ENCODE measurements at places on chromosomes 13 and 19.
A peak's percentile ranks its signal among the peaks of the same experiment; 100 is the strongest.

DNA sequence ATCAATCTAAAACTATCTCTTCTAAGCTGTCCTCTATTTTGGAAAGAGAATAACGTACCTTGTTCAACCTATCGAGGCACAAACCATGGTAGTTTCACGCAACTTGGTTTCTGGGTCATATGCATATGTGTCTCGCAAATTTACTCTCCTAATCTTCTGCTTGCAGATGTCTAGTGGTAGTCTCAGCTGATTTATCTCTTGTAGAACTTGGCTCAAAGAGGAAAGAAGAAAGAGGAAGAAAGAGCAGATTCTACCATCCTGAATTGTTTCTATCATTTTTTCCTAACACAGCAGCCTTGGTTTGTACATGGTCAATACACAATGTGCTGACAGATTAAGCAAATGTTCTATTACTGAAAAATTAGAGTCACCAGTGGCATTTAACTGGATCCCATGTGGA, 282.3 kb downstream of the SPRY2 start:
- no peak for DNase-seq

GRCh38 chr19:48945817-48946216, 8.9 kb upstream of the BAX start:
- DNase-seq, result no peak

DNA sequence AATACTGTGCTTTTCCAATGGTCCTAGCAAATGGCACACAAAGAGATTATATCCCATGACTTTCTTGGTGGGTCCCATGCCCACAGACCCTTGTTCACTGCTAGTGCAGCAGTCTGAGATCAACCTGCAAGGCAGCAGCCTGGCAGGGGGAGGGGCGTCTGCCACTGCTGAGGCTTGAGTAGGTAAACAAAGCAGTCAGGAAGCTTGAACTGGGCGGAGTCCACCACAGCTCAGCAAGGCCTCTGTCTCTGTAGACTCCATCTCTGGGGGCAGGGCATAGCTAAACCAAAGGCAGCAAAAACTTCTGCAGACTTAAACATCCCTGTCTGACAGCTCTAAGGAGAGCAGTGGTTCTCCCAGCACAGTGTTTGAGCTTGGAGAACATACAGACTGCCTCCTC, 82.9 kb downstream of the ZNF737 start:
- DNase-seq, result no peak

DNA sequence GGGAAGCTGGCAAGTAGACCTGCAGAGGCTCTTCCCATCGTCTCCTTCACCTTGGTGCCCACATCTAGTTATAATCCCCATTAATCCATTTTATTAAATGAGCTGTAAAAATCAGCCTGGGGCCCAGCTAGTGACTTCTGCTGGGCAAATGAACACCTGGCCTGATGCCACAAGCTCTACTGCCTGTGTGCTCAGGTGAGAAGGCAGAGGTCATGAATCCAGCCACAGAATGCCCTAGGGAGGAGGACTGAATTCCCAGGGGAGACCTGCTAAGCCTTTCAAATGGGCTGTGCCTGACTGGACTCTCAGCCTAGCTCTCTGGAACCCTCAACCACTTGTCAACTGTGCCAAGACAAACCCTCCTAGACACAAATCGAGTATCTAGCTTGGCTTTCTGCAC, 74.0 kb downstream of the PDS5B start:
- DNase-seq, result no peak

DNA sequence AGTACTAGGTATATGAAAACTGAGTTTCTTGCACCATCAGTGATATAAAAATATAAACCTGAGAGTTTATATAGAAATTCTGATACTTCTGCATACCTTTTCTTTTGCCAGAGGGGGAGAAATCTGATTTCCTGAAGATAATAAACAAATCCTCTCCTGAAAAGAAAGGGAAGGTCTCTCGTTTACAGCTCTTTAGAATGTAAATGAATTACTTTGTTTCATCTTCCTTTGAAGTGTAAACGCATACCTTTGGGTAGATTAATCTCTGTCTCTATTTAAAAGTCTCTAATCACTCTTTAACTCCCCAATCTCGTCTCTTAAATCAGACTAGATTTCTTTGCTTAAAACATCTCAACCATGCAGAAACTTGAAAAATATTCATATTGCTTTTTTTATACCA, 1092.9 kb downstream of the SLITRK5 start:
- DNase-seq, result no peak

DNA sequence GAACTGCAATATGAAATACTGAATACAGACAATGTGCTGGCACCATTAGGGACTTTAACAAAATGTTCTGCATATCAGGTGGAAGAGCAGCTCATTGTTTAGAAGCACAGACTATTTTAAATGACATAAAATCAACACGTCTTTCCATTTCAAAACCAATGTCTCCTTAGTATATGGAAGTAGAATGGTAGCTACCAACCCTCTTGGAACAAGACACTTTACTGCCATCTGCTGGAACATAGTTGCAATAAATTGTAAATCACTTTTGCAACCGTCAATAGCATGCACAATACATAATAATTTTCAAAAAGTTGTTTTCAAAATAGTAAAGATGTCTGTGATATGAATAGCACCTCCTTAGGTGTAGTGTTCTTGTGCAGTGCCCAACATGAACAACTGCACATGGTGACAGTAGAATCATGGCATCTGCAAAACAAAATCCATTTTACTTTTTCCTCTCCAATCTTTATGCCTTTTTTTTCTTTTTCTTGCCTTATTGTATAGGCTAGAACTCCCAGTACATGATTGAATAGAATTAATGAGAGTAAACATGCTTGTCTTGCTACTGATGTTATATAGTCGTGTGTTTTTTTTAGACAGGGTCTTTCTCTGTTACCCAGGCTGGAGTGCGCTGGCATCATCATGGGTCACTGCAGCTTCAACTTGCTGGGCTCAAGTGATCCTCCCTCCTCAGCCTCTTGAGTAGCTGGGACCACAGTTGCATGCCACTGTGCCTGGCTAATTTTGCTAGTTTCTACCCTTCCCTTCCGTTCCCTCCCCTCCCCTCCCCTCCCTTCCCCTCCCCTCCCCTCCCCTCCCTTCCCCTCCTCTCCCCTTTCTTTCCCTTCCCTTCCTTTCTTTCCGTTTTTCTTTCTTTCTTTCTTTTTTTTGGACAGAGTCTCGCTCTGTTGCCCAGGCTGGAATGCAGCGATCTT, 7.8 kb upstream of the LYPD5 start:
- peak; percentile 71 for DNase-seq

DNA sequence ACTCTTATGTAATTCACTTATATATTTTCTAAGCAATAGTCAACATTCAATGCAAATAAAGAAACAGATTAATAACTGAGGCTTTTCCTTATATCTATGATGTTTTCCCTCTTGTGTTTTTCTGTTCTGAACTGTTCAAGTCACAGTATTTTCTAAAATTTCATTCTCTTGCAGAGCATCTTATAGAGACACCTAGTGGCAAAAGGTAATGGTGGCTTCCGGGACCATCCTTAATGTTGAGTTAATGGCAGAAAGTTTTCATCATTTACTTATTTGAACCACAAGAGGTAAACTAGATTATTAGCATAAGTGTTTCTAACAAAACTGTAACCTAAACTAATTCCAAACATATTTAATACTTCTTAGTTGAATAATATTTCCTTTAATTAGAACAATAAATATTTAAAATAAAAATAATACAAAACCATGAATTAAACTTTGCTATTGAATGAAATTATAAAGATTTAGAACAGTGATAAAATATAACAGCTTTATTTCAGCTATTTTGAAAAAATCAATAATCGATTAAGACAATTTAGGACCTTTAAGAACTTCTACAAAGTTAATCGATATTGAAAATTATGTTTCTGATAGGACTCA, 1.7 kb upstream of the SLITRK5 start:
- peak; percentile 67 for DNase-seq

- no peak for DNase-seq
Measured at GRCh38 chr13:92590503-92590908, 636.1 kb upstream of the GPC6 start.

DNA sequence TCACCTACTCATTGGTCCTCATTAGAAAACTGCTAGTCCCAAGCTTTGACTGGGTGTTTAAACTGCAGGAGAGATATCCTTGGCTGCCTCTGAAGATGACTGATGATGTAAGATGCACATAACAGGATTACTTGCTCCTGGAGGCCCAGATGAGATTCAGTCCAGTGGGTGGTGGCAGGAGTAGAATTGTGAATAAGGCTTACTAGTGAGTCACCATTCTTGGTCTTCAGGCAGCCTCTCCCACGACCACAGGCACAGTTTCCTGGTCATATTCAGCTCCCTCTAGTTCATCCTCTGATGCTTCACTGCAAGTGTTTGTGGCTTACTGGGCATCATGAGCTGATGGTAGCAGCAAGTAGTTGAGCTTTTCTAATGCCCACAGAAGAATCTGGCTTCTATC, 12.1 kb downstream of the SERTM1 start:
- DNase-seq, result no peak

- no peak for DNase-seq
Measured at GRCh38 chr19:51078731-51079130, 4.0 kb downstream of the KLK14 start.

DNA sequence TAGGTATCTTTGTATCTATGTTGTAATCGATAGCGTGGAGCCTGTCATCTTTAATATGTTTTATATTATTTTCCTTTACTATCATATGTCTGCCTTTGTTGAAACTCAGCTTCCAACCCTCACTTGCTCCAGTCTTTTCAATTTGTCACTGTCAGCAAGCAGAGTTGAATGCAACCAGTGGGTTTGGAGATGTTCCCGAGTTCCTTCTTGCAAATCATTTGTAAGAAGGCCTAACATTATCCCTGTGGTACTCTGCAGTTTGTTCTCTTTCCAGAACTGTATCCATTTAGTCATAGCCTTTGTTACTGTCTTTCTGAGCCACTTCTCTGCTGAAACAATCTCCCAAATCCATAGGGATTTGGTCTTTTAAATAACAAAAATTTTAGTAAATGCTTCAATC, 41.8 kb downstream of the RNASEH2B start:
- DNase-seq, result no peak

GRCh38 chr13:48653472-48653939, at the start of gene CYSLTR2:
CYSLTR2 (plus strand) TSS chr13:48653929; CDS start chr13:48706818, 52,889 bp downstream.
- no peak for DNase-seq

DNA sequence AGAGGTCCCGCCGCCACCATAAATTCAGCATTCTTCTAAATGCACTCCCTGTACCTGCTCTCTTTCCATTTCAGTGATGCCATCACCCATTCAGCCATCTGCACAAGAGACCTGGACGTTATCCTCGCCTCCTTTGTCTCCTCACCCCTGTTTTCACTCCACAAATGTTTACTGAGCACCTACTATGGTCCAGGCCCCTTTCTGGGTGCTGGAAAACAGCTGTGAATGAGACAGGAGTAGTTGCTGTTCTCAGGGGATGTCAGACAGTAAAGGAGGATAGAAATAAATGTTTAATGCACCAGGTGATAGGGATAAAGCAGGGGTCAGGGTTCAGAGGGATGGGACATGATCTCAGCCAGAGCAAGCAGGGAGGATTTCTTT, 3.3 kb downstream of the AP1M1 start:
- no peak for DNase-seq

DNA sequence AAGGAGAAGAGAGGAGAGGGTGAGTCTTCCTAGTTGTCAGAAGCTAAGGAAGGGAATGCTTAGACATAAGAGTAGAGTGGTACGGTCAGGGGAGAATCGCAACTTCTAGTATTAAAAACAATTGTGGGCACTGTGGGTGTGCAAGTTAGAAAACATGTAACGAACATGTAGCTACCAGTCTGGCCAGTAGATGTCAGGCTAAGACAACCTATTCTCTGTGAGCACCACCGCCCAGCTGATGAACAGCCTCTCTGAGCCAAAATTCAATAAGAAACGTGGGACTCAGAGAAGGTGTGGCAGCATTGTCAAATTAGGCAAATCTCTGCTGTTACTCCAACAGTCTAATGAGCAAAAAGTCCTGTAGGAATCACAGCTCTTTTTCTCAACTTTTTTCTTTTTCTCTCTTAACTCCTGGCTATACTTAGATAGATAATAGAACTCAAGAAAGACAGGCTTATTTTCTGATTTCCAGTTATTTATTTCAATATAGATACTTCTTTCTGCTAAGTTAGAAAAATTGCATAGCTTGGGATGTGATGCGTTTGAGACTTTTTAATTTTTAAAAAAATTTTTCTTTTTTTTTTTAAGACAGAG, 186.2 kb downstream of the USP12 start:
- DNase-seq, result peak; percentile 88

DNA sequence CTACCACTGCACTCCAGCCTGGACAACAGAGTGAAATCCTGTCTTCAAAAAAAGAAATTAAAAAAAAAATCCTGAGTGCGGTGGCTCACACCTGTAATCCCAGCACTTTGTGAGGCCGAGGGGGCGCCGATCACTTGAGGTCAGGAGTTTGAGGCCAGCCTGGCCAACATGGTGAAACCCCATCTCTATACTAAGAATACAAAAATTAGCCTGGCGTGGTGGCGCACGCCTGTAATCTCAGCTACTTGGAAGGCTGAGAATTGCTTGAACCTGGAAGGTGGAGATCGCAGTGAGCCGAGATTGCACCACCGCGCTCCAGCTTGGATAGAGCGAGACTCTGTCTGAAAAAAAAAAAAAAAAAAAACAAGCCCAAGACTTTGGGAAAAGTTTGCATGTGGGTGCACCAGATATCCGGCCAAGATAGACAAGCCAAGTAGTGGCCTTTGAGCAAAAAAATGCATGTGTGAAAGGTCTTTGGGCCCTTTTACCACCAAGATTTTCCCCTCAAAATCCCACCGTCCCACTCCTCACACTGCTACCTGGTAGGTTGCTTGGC, 5.7 kb downstream of the DNAJB1 start:
- DNase-seq, result no peak

DNA sequence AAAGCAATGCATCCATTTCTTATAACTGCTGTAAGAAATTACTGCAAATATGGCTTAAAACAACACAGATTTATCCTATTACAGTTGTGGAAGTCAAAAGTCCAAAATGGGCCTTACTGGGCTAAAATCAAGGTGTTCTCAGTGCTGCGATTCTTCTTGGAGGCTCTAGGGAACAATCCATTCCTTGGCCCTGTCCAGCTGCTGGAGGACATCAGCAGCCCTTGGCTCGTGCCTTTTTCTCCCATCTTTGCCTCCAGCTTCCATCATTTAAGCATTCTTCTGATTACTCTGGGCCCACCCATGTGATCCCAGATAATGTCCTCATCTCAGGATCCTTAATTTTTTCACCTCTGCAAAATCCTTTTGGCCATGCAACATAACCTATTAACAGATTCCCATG, 607.1 kb downstream of the DCT start:
- no peak for DNase-seq

DNA sequence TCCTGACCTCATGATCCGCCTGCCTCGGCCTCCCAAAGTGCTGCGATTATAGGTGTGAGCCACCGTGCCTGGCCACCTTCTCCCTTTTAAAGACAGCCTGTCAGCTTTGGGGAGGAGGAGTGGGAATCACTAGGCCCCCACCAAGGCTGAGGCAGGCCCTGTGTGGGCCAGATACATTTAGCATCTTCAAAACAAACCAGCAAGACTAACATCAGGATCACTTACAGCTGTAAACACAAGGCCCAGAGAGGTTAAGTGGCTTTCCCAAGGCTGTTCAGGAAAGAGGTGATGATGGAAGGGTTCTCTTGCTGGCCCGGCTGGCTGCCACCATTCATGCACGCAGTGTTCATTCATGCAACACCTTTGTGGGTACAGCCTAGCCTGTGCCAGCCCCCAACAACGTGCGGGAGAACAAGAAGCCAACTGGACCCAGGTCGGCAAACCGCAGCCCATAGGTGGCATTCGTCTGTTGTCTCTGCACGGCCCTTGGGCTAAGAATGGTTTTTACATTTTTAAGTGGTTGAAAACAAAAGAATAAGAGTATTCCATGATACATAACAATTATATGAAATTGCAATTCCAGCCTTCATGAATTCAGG, 23.0 kb downstream of the IER2 start:
- no peak for DNase-seq

- peak; percentile 58 for DNase-seq
Measured at GRCh38 chr13:79901336-79901735, 420.4 kb downstream of the NDFIP2 start.
